Esophagus muscularis mucosa (tissue), 4 donors: ENCODE measurements at places on chromosomes 6 and 20. TPM values are rescaled to one million over a fixed set of nuclear protein-coding genes. Genes with fewer than 3 reads are reported as not detected.

DNA sequence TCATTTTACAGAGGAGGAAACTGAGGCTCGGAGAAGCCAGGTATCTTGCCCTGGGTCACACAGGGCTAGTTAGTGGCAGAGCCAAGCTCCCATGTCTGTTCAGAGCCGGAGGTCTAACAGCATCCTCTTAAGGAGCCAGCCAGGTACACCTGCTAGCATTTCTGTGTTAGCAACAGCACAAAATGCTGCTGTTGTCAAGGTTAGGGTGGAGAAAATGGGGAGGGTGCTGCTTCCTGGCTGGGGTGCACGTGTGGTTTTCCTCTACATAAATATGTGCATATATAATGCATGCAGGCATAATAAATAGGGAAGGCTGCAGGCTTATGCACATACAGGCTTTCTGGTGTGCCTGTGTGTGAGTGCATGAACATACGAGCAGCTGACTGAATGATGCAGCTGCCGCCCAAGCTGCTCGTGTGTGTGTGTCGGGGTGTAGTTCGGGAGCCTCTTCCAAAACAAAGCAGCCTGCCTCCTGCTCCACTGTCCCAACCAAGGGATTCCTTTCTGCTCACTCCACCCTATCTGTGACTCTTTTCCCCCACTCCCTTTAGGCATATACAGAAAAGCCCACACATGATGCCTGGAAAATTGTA is 86.6 kb downstream of the CD40 start:
- H3K27me3 ChIP-seq, result peaks cover 21% of the 10 kb centered on the region
- no peaks in the 10 kb centered on the region for H3K36me3 ChIP-seq
- no peak overlapping the region for H3K27ac ChIP-seq
- no peak for DNase-seq

Gene VIP
- 17.0 TPM for total RNA-seq

Gene C6orf15
- not detected for total RNA-seq

DNA sequence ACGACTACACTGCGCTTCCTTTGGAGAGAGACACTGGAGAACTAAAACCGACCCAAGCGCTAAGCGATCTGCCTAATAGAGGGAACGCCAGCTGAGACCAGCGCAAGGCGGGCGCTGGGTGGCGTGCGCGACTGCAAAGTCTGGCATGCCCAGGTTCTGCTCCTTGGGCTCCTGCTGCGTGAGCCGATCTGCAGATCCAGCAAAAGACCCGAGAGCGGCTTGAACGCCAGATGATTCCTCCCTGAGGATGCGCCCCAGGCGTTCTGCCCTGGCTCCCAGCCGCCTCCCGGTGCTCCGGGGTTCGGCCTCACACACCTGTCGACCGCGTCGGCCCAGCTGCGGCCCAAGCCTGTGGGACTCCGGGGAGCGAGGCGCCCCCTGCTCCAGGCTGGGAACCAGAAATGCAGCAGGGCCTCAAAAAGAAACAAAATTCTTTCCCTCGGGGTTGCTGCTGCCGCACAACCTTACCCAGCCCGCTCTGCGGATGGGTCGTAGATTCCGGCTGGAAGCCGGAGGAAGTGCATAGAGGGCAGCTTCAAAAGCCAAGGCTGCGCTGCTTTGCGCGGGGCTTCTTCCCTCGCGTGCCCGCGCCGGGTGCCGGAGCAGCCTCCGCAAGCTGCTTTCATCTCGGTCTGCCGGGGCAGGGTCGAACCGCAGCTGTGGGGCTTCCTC is 17.9 kb upstream of the PRDM13 start:
- H3K36me3 ChIP-seq, result no peaks in the 10 kb centered on the region
- H3K27me3 ChIP-seq, result peaks cover 72% of the 10 kb centered on the region
- H3K27ac ChIP-seq, result no peak overlapping the region
- peak overlapping the region; percentile 55 for H3K4me3 ChIP-seq
- peaks cover 22% of the 10 kb centered on the region for H3K4me1 ChIP-seq

DNA sequence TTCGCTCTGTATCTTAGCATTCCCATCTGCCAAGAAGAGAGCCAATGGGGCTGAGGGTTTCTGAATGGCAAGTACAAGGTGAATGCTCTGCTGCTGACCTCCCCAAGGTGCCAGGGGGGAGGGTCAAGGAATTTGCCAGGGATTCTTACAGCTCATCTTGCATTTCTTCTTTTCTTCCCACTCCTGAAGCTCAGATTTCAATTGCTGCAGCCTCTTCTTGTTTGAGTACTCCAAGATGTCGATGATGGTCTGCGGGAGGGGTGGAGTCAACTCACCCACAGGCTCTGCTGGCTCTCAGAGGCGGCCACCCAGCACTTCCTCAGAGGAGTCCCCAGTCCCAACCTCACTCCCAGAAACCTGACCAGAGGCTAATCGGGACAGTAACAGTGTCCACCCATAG is 12.4 kb downstream of the C20orf96 start:
- no peak overlapping the region for H3K27ac ChIP-seq
- H3K36me3 ChIP-seq, result peaks cover 59% of the 10 kb centered on the region
- H3K4me3 ChIP-seq, result no peak overlapping the region
